Stimulated activated CD4-positive, alpha-beta T cell treated with anti-CD3 and anti-CD28 coated beads, Interleukin-15, amount 100 ng/mL, for 24 hours (primary cell): ENCODE measurements at places on chromosomes 1 and 21.
A peak's percentile ranks its signal among the peaks of the same experiment; 100 is the strongest.

DNA sequence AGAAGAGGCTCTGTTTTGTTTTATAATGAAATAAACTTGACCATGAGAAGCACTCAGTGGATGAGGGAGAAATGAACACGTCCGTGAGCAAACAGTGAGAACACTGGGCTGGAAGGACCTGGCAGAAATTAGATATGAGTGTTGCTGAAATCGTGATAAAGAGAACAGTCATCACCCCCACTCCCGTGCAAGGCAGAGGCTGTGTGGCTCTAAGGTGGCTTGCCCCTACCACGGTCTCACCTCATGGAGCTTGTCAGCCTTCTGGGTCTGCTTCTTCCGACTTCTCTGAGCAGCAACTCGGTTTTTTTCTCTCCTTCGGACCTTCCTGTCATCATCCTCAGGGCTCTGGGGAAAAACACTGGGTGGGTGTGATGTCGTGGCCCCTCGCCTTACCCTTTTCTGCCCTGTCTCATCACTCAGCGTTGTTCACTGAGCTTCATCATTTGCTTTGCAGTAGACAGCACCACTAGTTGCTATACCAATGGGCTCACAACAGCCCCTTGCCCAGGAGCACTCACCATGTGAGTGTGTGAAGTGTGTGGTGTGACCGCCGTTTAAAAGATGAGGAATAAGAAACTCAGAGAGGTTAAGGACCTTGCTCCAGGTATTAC, 2.8 kb downstream of the BATF3 start:
- no peak for DNase-seq

DNA sequence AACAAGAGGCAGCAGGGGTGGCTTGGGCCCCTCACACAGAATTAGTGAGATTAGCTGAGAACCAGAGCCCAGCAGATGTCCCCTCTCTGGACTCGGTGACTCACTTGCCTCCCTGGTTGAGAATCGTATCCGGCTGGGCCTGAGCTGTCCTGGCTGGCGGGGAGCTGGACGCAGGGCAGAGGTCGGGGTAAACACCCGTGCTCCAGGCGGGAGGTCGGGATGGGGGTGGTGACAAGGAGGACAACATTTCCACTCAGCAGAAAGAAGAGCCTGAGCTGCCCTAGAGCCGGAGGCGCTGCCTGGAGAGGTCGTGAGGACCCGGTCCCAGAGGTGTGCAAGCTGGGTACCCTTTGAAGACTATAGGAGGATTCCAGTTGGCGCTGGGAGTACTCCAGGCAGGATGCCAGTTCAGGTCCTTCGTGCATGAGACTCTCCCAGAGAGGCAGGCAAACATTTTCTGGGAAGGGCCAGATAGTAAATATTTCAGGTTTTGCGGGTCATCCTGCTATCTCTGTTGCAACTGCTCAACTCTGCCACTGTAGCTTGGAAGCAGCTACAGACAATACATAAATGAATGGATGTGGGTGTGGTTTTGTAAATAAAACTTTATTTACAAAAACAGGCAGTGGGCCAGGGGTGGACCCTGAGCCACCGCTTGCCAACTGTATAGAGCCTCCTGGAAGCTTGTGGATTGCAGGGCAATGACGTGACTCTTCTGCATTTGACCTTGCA, 116.8 kb upstream of the WNT4 start:
- DNase-seq, result no peak

- DNase-seq, result no peak
Observed at GRCh38 chr1:76593618-76594017, 273.7 kb upstream of the ST6GALNAC5 start.

DNA sequence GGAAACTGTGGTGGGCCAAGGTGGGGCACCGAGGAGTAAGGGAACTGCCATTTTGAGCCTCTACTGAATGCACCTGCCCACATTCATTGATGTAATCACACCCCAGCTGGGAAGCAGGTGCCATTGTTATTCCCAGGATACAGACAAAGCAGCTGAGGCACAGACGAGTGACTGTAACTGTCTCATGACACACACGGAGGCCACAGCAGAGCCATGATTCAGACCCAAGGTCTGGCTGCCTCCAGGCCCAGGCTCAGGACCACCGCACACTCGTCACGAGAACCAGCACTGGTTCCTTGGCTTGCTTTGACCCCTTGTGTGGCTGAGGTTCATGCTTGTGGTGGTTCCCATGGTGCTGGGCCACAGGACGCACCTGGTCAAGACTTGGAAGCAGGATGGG, 45.6 kb upstream of the CLIC4 start:
- no peak for DNase-seq

- no peak for DNase-seq
Observed at GRCh38 chr1:210711825-210712612, 383.3 kb downstream of the HHAT start.

- DNase-seq, result peak; percentile 49
Observed at GRCh38 chr1:19448491-19449439, 36.6 kb downstream of the CAPZB start.

- DNase-seq, result no peak
Observed at GRCh38 chr1:243301059-243301458, 45.2 kb downstream of the SDCCAG8 start.

DNA sequence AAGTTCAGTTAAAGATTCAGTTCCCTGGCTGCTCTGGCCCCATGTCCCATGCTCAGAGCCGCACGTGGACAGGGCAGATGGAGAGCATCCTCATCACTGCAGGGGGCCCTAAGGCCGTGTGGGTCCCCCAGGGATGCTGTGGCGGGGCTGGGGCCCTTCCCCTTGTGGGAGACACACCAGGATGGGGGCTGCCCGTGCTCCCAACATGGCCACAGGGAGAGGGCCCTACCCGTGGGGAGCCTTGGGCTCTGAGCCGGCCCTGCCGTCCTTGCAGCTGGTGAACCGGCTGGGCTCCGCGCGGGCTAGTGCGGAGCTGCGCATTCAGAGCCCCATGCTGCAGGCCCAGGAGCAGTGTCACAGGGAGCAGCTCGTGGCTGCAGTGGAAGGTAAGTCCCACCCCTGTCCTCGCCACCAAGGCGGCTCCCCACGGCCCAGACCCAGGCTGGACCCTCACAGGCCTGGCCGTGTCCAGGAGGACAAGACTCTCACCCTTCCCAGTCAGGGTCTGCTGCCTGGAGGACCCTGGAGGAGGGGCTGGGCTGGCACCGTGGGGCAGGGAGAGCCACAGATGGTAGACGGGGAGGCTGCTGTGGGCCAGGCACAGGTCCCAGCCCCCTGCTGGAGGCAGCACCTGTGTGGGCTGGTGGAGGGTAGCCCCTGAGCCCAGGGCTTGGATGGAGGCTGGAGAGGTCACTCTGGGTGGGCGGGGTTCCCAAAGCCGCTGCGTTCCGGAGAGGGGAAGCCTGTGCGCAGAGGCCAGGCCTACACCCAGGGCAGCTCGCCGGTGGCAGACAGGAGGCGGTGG, 53.8 kb downstream of the TRIM11 start:
- no peak for DNase-seq

DNA sequence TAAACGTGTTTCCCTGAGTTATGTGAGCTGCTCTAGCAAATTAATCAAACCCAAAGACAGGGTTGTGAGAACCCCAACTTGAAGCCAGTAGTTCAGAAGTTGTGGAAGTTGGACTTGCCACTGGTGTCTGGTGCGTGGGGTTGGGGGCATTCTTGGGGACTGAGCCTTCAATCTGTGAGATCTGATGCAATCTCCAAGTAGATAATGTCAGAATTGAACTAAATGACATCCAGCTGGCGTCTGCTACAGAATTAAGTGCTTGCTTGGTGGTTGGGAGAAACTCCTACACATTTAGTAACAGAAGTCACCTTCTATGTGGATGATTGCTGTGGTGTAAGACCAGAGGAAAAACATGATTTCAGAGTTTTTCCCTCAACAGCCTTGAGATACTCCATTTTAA, 207.4 kb downstream of the FGGY start:
- no peak for DNase-seq

GRCh38 chr1:167426716-167427115, 91.6 kb downstream of the CD247 start:
- DNase-seq, result no peak

DNA sequence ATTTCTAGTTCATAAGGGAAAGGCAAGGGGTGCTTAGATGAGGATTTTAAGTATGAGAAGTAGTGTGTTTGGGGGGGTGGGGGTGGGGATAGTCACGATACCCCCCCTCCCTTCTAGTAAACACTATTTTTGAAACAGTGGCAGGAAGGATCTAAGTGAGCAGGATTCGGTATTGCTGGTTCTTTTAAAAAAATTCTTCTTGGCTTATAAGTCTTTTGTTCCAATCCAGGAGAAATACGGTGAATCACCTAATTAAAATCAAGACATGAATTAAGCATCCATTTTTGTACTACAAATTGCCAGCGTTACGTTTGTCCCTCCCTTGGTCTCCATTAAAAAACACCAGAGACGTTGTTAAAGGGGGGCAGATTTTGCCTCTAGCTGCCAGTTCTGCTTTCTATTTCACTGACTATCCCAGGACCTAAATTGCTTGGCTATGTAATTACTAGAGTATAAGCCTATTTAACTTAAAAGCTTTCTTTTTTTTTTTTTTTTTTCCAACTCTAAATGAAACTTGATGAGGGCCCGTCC, 911 bp downstream of the LMO4 start:
- DNase-seq, result no peak

DNA sequence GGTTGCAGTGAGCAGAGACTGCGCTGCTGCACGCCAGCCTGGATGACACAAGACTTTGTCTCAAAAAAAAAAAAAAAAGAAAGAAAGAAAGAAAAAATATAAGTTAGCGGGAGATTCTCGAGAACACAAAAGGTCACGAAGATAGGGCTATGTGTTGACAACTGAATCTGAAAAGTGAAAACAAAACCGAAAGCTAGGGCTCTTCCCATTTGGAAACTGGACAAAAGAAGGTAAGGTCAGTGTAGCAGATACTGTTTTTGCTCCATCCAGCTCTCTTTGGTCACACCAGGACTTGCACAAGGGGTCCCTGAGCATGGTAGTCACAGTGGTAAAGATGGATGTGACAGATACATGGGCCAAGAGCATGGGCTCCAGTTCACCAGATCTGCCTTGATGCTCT, 60.4 kb upstream of the MAP10 start:
- DNase-seq, result no peak

- no peak for DNase-seq
Observed at GRCh38 chr1:233240371-233240770, 55.2 kb downstream of the PCNX2 start.

- DNase-seq, result no peak
Observed at GRCh38 chr1:100413035-100413434, 60.7 kb downstream of the CDC14A start.

DNA sequence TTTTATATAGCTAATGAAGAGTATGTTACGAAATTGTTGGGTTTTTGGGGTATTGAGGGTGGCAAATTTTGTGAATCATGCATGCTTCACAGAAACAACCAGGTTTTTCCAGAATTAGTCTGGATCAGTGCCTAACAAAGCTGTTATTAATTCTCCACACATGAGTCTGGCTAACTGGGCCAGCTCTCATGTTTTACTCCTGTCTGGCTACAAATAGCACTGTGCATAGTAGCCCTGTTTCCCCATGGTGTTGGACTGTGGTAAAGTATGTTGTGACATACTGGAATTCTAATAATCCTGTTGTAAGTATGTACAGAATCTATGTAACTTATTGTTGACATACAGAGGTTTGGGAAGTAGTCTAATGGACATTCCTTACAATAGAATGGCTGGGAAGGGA, 35.8 kb downstream of the S100B start:
- no peak for DNase-seq

- DNase-seq, result no peak
Observed at GRCh38 chr1:80926531-80926930, 874.2 kb upstream of the ADGRL2 start.

GRCh38 chr1:244325056-244325758, 126.5 kb downstream of the ADSS2 start:
- no peak for DNase-seq

- DNase-seq, result no peak
Observed at GRCh38 chr1:183932412-183932811, 105.1 kb downstream of the COLGALT2 start.
